ENCODE measurements at places on chromosomes 1 and 21.

- peak; percentile 60 for DNase-seq
Observed at GRCh38 chr1:151130987-151131586, 15.3 kb downstream of the SEMA6C start.

GRCh38 chr1:10910681-10911489 is 101.6 kb upstream of the TARDBP start:
- no peak for DNase-seq

- no peak for DNase-seq
Observed at GRCh38 chr21:38599381-38599975, 101.2 kb upstream of the ERG start.

DNA sequence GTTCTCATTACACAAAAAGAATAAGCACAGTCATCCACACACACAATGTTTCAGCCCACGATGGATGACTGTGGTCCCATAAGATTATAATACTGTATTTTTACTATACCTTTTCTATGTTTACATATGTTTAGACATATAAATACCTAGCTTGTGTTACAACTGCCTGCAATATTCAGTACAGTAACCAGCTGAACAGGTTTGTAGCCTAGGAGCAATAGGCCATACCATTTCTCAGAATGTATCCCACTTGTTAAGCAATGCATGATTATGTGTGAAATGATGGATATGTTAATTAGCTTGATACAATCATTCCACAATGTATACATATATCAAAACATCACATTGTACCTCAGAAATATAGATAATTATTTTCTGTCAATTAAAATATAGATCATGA is 33.2 kb upstream of the SAMD13 start:
- no peak for DNase-seq

GRCh38 chr1:224430511-224431113 is 4.0 kb downstream of the WDR26 start:
- no peak for DNase-seq

DNA sequence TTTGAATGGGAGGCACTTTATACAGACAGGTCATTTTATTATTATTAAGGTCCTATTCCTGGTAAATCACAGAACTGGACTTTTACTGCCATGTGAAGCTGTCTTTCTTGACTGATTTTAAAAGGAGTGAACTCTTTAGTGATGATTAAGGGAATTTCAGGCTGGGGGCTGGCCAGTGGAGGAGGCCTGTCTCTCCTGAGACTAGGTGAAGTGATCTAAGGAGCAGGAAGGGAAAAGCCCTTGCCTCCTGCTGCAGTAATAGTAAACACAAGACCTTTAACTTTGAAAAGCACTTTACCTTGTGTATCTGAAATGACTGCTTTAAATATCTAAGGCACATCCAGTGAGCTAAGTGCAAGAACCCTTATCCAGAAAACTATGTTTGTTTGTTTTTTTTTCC is 118.0 kb upstream of the SPAG17 start:
- DNase-seq: no peak

GRCh38 chr1:58143972-58144697 is 402.4 kb downstream of the OMA1 start:
- no peak for DNase-seq

GRCh38 chr1:83776913-83777757 is 221.8 kb downstream of the TTLL7 start:
- no peak for DNase-seq

DNA sequence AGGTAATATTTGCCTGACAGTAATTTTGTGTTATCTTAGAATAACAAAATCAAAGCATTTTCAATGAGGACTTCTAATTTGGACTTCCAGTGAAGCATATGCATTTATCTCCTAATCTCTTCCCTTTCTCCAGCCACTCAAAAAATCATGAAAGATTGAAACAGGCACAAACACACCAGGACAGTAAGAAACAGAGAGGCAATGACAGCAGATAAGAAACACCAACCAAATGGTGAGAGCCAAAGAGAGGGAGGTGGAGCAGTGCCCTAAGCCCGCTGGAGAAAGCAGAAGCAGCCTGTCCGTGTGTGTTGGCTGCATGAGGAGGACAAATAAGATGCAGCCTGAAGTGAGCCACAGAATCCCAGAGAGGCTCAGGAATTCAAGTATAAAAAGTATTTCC is 39.0 kb downstream of the SLC44A3 start:
- no peak for DNase-seq

DNA sequence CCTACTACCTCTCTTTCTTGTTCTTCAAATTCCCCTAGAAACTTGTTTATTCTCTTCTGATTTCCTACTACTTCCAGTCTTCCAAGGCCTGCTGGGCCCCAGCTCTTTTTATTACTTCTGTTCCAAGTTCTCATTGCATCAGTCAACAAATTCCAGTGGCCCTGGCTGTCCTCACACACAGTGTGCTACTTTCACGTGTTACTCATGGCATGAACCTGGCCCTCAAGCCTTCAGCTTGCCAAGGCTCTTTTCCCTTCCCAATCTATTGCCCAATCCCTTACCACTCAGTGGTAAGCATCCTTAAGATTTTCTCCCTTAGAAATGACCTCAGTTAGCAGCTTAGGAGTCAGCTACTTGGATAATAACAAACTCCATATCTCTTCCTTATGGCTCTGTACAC is 613.5 kb downstream of the LMO4 start:
- no peak for DNase-seq

- DNase-seq: no peak
Observed at GRCh38 chr1:219161371-219161770, 12.3 kb upstream of the LYPLAL1 start.

DNA sequence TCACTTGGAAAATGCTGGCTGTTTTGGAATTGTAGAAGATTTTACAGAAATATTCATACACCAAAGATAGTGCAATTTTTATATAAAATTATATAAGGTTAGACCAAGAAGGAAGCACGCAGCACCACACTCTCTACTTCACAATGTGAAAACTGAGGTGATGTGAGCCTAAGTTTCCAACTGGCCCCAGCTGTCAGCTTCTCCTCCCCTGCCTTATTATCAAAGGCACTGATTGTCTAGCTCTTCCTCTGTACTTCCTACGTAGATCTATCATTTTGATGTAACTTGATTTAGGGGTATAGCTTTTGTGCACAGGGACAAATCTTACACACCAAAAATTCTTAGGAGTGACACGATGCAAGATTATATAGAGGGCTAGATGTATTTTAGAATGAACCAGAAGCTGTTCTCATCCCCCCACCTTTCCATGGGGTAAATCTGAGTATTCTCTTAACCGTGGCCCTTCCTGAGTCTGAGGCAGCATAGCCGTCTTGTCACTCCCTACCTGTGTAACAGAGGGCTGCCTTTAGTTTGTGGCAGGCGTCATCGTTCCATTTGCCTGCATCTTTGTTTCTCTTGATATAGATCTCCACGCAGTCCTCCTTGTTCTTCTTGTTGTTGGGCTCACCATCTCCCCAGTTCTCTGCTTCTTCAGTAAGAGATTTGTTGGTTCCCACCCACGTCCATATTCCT is 3.4 kb downstream of the SELL start:
- DNase-seq: no peak

DNA sequence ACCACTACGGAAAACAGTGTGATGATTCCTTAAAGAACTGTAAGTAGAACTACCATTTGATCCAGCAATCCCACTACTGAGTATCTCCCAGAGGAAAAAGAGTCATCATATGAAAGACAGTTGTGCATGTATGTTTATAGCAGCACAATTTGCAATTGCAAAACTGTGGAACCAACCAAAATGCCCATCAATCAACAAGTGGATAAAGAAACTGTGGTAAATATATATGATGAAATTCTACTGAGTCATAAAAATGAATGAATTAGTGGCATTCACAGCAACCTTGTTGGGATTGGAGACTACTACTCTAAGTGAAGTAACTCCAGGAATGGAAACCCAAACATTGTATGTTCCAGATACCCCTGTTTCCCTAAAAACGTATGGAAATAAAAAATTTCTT is 337.0 kb upstream of the PTBP2 start:
- DNase-seq: no peak

DNA sequence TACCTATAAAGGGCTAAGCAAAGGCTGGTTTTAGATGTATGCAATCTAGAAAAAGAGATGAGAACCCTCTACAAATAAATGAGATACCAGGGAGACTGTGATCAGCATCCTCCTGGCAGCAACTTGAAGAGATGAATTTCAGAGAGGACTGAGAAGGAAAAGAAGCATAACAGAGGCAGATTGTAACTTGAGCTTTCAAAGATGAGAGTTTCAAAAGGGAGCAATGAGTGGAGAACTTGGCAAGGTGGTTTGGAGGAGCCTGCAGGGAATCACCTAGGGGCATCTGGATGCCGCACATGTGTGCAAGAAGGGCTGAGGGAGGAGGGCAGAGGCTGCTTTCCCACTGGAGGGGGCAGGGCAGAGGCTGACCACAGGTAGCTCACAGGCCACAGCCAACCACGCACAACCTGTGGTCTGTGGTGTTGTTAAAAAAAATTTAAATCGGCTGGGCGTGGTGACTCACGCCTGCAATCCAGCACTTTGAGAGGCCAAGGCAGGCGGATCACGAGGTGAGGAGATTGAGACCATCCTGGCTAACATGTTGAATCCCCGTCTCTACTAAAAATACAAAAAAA is 50.2 kb downstream of the PCNX2 start:
- DNase-seq: no peak

DNA sequence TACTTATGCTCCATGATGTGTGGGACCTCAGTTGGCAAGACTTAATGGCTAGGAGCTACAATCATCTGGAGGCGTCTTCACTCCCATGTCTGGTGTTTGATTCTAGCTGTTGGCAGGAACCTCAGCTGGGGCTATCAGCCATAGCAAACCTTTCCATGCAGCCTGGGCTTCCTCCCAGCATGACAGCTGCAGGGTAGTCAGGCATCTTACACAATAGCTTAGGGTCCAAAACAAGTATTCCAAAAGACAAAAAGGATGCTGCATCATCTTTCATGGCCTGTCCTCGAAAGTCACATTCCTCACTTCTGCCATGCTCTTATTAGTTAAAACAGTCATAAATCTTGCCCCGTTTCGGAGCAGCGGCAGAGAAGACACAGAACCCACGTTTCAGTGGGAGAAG is 90.9 kb downstream of the LRRC8C start:
- no peak for DNase-seq

GRCh38 chr1:21337010-21337437 is 46.8 kb upstream of the ECE1 start:
- DNase-seq: no peak

GRCh38 chr21:45256021-45256911 is 31.4 kb downstream of the POFUT2 start:
- DNase-seq: no peak

DNA sequence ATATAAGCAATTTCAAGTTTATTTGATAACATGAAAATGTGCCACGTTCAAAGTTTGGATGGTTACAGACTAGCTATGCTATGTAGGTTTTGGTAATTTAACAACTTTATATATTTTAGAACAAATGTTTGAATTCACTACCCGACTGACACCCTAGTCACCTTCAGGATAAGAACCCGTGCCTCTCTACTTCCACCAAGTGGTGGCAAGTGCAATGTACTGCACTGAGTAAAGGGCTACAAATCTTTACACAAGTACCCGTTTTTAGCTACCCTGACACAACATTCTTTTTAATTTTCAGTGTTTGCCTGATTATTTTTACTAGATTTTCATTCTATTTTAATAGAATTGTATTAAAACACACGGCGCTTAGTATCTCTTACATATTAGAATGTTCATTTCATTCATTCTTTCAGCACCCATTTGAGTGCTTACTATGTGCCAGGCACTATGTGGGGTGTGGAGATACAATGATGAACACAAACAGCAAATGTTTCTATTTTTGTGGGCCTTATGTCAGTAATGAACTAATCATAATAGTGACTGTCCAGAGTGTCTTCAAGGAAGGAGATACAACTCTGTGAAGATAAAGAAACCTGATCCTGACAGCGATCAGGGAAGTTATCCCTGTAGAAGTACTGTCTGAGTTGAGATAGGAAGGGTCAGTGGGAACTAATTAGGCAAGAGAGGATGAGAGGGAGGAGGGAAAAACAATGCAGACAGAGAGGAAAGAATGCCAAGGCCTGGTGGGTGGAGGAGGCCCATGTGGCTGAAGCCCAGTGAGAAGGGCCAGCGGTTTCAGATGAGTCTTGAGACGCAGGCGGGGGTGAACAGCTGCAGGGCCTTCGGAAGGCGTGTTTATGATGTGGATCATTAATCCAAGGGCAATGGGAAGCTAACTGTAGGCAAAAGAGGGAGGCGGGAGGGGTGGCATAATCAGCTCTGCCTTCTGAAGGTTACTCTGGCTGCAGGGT is 3.8 kb downstream of the LCA5L start:
- DNase-seq: no peak

- DNase-seq: no peak
Observed at GRCh38 chr1:230356190-230356589, 69.9 kb downstream of the PGBD5 start.

- no peak for DNase-seq
Observed at GRCh38 chr21:25980710-25981109, 189.9 kb downstream of the APP start.

- DNase-seq: no peak
Observed at GRCh38 chr1:90925928-90926869, 95.6 kb downstream of the ZNF644 start.

- no peak for DNase-seq
Observed at GRCh38 chr1:100795646-100795985, 76.1 kb downstream of the VCAM1 start.

GRCh38 chr1:29698626-29699025 is 462.3 kb downstream of the PTPRU start:
- no peak for DNase-seq

GRCh38 chr1:94667818-94668217 is 126.3 kb upstream of the F3 start:
- DNase-seq: no peak

DNA sequence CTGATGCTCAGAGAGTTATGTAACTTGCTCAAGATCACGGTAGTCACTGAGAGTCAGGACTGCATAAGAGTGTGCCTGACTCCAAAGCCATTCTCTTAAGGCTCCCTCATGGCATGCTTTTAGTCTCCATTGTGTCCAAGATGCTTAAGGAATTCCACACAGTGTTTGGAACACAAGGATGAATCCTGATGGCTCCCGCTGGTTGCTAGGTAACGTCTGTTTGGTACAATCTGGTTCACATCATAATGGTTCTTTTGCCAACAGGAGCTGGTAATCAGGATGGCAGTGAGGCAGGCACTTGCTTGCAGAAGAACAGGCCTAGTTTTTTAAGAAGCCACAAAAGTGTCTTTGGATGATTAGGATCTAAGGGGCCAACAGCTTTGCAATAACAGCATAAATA is 436.5 kb upstream of the DAB1 start:
- no peak for DNase-seq

DNA sequence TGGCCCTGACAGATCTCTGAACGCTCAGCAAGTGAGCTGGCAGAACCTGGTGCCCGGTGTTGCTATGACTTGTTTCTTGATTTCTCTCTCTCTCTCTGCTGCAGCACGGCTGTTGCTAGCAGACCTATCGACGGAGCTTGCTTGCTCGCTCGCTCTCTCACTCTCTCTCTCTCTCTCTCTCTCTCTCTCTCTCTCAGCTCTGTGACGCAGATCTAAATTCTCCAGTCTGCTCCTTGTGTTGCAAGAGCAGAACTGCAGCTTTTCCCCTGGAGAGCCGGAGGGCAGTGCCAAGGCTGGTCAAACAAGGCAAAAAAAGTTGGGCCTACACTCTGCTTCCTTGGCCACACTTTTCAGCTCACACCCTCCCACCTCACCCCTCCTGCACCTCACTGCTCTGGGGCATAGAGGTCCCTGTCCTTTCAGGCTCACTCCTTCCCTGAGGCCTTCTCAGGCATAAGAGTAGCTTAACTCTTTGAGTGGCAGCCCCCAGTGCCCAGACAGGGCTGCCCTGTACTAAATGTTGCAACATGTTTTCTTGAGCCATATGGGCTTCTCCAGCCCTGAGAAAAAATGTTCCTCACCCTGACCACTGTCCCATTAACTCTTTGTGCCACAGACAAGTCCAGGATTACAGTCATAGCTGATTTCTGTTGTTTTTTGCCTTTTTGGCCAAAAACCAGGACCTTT is 72.2 kb downstream of the CD46 start:
- peak; percentile 56 for DNase-seq

- no peak for DNase-seq
Observed at GRCh38 chr1:198577444-198577843, 37.0 kb upstream of the ATP6V1G3 start.

Data from stimulated activated CD4-positive, alpha-beta T cell treated with anti-CD3 and anti-CD28 coated beads, TNF-alpha, amount 100 ng/mL, for 1 hour (primary cell).